ENCODE measurements at places on chromosomes 2 and 18. TPM values are rescaled to one million over a fixed set of nuclear protein-coding genes. Genes with fewer than 3 reads are reported as not detected.

NT5DC4 gene
- not detected for total RNA-seq

LYPD6 gene
- total RNA-seq, result 40.4 TPM

HOXD4 gene
- total RNA-seq, result 3.9 TPM

HTR2B gene
- not detected for total RNA-seq

C2orf74 gene
- 51.5 TPM for total RNA-seq

AQP12B gene
- not detected for total RNA-seq

MRO gene
- total RNA-seq, result not detected

PPP1R1C gene
- 4.8 TPM for total RNA-seq

RETREG2 gene
- 120 TPM for total RNA-seq

GPR45 gene
- total RNA-seq, result not detected

MAPK4 gene
- total RNA-seq, result 0.07 TPM

ALK gene
- total RNA-seq, result 0.26 TPM

SLC9A4 gene
- total RNA-seq, result 0.84 TPM
